ENCODE measurements at places on chromosomes 2 and 18.

DNA sequence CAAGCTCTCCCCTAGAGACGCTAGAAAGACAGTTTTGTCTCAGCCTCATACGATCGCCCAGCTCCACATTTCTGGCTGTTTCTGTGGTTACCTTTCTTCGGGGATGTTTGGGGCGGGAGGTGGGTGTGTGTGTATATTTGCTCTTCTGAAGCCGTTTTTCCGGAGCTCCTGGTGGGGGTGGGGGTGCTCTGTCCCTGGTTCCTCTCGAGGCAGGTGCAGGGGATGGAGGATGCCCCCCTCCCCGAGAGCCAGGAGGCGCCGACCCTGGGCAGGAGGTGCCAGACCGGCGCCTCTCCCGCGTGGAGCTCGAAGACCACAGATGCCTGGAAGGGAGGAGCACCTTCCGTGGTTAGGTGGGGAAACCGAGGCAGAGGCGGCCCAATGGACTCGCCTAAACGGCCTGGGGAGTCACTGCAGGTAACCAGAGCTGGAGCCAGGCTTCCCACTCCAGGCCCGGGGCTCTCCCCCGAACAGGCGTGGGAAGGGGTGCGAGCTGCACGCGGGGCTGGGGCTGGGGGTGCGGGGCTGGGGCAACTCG, 694 bp upstream of the HPCAL1 start:
- DNase-seq, result no peak

GRCh38 chr2:10235909-10236550, 66.7 kb upstream of the HPCAL1 start:
- DNase-seq, result no peak

DNA sequence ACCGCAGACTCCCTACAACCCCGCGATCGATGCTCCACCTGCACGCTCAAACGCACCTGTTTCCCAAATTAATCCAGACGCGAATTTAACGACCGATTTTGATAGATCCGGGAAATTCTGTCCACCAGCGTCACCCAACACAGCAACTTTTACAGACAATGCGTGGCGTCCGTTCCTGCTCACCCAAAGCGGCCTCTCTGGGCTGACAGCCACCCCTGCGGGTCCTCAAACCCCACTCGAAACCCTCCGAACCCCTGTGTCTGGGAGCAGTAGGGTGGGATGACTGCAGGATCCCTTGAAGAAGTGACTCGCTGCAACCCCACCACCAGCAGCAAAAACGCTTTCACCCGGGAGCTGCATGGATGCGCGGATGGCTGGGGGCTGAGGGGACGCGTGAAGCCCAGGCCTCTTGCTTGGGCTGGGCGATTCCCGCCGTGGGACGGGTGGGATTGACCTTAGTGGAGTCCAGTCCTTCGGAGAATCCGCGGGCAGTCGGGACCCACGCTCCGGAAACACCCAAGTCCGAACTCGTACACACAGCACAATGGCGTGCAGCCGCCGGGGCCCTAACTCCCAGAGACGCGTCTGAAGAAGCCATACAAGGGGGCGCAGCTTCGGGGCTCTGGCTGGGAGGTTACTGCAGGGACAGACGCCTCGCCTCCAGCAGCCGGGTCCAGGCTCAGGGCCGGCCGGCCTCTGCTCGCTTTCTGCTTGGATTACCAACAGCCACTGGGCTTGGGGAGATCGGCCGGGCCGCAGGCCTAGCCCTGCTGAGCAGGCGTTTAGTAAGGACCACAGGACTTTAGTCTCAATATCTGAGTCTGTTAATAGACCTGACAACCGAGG, 31.1 kb upstream of the ATP6V1B1 start:
- no peak for DNase-seq

DNA sequence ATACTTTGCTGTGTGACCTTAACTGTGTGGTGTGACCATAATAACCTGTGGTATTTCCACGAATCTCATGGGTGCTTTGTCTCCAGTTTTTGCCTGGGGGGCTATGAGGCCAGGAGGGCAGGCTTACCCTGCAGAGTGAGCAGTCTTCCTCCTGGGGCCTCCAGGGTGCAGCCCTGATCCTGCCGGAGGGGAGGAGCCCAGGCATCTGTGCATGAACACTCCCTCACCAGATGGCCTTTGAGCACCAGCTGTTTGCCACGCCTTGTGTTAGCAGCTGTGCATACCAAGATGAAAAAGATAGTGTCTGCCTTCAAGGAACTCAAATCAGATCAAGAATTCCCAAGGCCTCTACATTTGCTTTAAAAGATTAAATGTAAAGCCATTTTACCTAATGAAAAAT, 75.0 kb upstream of the RBM44 start:
- no peak for DNase-seq

DNA sequence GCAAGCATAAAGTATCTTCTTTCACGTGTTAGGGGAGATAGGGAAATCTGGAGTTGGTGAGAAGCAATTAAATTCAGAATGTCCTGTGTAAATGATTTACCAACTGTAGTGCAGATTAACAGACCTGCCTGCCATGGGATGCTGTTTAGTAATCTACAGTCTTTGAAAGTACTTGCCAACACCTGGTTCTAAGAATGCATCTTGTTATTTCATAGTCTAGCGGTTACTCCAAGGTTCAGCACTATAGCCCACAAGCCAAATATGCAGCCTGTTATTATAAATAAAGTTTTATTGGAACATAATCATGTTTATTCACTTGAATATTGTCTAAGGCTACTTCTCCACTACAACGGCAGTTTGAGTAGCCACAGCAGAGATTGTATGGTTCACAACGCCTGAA, 100.8 kb downstream of the OSBPL6 start:
- no peak for DNase-seq

DNA sequence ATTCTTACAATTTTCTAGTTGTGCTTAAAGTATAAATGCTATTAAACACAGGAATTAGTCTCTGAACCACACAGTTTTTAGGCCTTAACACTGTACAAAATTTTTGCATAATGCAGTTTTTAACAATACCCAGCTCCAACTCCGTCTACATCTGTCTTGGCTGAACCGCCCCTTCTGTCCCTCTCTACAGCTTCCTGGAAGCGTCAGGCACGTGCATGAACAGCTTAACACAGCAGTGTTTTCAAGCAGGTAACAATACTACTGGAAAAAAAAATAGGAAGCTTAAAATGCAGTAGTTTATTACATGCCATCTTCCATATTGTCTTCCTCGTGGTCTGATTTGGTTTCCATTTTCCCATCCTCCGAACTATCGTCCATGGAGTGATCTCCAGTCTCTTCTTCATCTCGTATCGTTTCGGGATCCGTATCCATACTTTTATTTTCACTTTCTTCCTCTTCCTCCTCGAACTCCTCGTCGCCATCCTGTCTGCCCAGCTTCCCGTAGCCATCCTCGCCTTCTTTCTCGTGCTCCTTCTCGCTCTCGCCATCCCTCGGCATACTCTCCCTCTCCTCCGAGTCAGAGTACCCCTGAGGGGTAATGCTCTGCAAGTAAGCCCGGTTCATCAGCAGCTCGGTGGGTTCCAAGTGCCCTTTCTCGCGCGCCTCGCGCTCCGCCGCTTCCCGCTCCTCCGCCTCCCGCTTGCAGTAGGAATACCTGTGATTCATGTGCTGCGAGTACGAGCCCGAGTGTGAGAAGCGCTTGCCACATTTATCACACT, 130.6 kb downstream of the ZEB2 start:
- DNase-seq, result no peak

DNA sequence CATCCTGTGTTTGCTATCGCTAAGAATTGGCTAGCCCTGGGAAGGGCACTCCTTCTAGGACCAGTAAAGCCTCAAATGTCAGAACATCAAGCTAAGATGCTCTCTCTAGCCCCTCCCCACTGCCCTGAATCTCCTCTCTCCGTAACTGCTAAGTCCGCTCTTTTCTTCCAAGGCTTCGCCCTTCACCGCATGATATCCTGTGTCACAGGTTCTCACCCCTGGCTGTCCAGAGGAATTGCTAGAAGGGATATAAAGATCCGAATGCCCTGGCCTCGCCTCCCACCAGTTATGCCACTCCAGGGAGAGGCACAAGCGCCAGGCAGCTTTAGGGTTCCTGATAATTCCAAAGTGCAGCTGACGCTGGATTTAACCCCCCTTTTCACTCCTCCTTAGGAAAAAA, 17.1 kb upstream of the GPR45 start:
- DNase-seq, result no peak

DNA sequence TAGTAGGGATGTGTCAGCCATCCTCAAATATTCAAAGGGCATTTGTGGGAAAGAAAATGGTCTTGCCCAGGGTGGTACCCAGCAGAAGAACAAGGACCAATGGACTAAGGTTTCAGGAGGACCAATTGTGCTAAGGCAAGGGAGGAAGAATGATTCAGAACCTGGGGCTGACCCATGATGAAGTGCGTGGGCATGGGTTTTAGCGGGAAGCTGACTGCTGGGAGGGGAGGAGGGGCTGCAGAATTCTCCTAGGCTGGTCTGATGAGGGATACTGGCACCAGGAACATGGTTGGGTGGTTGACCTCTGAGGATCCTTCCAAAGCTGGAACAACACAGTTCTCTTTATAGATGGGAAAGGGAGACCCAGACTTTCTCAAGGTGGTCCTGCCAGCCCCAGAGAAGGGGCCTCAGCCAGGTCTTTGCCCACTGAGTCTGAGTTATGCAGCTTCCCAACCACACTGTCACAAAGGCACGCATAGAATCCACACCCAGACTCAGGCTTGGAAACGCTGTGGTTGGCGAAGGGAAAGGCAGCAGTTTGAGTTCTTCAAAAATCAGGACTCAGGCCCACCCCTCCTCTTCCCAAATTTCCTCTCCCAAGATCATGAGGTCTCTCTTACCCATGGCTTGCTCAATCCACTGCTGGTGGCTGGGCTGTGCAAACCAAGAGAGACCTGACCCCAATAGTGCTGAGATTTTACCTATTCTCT, 37.3 kb downstream of the MARCO start:
- DNase-seq, result no peak

GRCh38 chr2:85769983-85770362, 16.2 kb downstream of the ATOH8 start:
- DNase-seq, result no peak

- DNase-seq, result no peak
Observed at GRCh38 chr2:85394261-85394681, 15.9 kb downstream of the CAPG start.

DNA sequence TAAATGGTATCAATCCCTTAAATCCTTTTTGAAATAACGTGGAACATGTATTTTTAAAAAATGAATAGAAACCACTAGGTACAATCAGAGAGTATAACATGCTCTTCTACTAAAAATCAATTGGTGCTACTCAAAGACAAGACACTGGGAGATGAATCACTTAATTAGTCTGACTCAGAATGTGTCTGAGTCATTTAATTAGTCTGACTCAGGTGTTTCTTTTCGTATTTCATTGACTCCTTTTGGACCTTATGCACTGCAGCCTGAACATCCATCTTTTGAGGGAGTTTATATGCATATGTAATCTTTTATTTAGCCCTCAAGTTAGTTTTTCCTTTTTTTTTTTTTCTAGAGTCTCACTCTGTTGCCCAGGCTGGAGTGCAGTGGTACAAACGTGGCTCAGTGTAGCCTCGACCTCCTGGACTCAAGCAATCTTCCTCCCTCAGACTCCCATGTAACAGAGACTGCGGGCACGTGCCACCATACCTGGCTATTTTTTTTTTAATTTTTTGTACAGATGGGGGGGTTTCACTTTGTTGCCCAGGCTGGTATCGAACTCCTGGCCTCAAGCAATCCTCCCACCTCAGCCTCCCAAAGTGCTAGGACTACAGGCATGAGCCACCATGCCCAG, 26.5 kb downstream of the PPP4R3B start:
- DNase-seq, result no peak

GRCh38 chr2:190723397-190724090, 74.7 kb downstream of the NAB1 start:
- DNase-seq, result no peak

GRCh38 chr2:3759761-3760160, 56.4 kb downstream of the DCDC2C start:
- no peak for DNase-seq

- no peak for DNase-seq
Observed at GRCh38 chr2:48272199-48272598, 257.8 kb upstream of the STON1 start.

GRCh38 chr18:74994502-74995418, 214.2 kb downstream of the PTGR3 start:
- DNase-seq, result no peak

DNA sequence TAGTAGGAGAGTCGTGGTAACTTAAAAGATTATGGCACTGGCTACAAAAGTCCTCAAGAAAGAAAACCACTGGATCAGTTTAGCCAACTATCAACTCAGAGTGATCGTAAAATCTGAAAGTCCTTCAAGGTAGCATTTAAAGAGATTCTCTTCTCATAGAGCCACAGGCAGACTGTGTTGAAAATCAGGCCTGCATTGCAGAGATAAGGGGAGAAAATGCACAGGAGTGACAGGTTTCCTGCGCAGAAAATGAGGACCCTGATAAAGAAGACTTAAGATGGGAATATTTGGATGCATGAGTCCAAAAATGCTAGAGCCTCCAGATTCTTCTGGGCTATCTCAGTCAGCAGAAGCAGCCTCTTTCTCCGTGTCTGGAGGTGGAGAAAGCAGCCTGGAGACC, 360.9 kb downstream of the PLCL1 start:
- DNase-seq, result no peak

- no peak for DNase-seq
Observed at GRCh38 chr2:241721852-241722251, 12.6 kb upstream of the D2HGDH start.

DNA sequence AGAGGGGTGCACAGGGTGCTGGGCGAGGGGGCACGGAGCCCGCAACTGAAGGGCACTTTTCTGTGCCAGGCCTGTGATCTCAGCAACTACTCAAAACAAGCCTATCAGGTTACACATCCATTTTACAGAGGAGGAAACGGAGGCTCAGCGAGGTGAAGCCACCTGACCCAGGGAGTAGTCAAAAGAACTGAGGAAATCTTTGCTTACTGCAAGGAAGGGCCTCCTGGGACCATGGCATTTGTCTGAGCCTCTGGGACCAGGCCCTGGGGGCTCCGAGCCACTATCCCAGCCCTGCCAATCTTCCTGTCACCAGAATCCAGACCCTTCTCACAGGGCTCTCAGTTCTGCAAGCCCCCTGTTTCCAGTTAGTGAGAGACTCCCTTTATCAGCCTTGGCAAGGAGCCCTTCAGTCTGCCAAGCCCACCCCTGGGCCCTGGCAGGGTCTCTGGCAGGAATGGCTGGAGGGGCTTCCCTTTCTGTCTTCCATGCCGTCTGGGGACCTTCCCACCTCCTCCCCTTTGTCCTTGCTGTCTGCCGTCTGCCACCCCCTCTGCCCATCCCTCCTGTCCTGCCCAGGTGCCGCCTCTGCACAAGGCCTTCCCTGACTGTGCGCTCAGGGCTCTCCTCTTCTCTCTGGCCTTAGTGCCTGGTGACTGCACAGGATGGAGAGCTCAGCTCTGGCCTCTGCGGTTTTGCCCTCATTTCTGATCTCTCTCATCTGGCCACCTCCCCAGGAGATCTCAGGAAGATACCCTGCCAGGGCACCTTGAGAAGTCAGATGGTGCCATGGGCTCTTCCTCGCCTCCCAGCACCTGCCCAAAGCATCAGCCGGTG, 194.7 kb upstream of the GLI2 start:
- no peak for DNase-seq

Measured in thoracic aorta (tissue), 2 donors.